ENCODE measurements at places on chromosomes 1 and 21.

DNA sequence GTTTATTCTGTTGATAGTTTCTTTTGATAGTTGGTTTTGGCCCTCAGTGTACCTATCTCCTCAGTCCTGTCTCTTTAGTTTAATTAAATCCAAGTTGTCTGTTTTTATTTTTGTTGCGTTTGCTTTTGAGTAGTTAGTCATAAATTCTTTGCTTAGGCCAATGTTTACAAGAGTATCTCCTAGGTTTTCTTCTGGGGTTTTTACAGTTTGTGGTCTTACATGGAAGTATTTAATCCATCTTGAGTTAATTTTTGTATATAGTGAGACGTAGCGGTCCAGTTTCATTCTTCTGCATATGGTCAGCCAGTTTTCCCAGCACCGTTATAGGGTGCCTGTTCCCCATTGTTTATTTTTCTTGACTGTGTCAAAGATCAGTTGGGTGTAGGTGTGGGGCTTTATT is 139.4 kb downstream of the POU2F1 start:
- no peak for DNase-seq

DNA sequence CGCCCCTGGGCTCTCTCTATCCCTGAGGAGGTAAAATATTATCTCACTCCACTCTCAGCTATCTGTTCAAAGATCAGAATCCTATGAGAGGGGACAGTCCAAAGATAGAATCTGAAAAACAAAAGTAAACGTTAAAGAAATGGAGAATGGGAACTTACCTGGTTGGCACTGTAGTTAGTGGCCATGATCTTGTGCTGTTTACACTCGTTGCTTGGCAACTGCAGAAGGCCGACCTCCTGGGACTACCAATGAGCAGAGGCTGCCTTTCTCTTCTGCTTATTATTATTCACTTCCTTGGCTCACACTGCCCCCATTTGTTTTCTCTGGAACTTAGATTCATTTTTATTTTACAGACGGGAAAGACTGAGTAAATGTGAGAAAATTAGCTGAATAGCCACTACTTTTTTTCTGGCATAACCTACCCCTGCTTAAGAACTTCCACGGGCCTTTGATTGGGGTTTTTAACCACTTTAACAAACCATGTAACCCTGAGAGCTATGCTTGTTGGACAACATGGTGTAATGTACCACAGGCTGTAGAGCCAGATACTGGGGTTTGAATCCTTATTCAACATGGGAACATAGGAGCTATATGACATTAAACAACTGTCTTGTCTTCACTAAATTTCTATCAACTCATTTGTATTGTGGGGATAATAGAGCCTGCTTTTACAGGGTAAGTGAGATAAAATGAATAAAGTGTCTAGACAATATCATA is at the start of gene CFAP126:
Gene CFAP126 (minus strand): TSS at position 193 of the 717 bp plus-strand sequence. CDS start 8 bp downstream, at position 185.
- peak; percentile 75 for DNase-seq

- no peak for DNase-seq
Measured at GRCh38 chr1:70434253-70434859, 23.3 kb downstream of the CTH start.

- no peak for DNase-seq
Measured at GRCh38 chr1:30940541-30940940, 32.0 kb upstream of the SDC3 start.

- no peak for DNase-seq
Measured at GRCh38 chr1:239997515-239998311, 94.0 kb upstream of the FMN2 start.

GRCh38 chr1:91021686-91022517 is at the start of gene ZNF644:
Gene ZNF644 (minus strand): TSS chr1:91022035. CDS start chr1:90982353, 39,682 bp downstream.
- peak; percentile 96 for DNase-seq

GRCh38 chr1:230124186-230125128 is 57.4 kb downstream of the GALNT2 start:
- DNase-seq = no peak

- DNase-seq = peak; percentile 69
Measured at GRCh38 chr1:180168786-180169639, 14.3 kb downstream of the QSOX1 start.

GRCh38 chr1:147757015-147757990 is 3.1 kb downstream of the GJA5 start:
- peak; percentile 95 for DNase-seq

Measured in MCF 10A (cell line).